ENCODE measurements at places on chromosomes 2 and 18.

DNA sequence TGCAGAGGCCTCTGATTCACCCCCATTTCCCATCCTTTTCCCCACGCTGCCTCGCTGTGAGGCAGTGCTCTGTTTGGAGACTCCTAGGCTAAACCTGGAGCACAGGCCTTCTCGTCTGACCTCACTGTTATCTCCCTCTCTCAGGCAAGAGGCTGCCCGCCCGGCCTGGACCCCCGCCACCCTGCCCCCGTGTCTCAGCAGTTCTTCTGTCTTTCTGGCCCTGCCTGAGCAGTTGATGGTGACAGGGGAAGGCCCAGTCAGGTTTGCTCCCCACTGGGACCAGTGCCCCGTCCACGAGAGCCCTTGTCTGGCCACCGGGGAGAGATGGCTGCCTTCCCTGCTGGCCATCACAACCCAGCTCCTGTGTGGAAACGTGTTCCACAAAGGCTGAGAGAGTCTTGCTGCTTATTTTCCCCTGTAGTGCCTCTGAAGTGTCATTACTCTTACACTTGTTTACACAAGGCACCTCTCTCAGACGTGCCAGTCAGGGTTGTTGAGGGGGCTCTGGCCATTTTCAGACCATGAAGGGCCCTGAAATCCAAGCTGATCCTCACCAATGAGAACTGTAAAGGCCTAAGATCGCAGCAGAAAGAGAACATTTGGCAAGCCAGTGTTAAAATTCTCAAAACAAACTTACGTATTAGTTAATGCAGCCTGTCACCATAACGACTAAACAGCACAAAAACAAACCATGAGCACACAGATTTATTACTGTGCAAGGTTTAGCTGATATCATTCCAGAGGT, 210.9 kb downstream of the NDUFA10 start:
- DNase-seq: no peak

GRCh38 chr2:175805442-175806124, 196.5 kb downstream of the LNPK start:
- DNase-seq: no peak

GRCh38 chr2:158967731-158968395, 577 bp upstream of the TANC1 start:
- DNase-seq: no peak

- no peak for DNase-seq
Observed at GRCh38 chr2:202158796-202159195, 79.6 kb downstream of the SUMO1 start.

- DNase-seq: no peak
Observed at GRCh38 chr2:12469141-12469561, 247.6 kb upstream of the TRIB2 start.

- no peak for DNase-seq
Observed at GRCh38 chr2:234199996-234200395, 149.5 kb downstream of the SPP2 start.

DNA sequence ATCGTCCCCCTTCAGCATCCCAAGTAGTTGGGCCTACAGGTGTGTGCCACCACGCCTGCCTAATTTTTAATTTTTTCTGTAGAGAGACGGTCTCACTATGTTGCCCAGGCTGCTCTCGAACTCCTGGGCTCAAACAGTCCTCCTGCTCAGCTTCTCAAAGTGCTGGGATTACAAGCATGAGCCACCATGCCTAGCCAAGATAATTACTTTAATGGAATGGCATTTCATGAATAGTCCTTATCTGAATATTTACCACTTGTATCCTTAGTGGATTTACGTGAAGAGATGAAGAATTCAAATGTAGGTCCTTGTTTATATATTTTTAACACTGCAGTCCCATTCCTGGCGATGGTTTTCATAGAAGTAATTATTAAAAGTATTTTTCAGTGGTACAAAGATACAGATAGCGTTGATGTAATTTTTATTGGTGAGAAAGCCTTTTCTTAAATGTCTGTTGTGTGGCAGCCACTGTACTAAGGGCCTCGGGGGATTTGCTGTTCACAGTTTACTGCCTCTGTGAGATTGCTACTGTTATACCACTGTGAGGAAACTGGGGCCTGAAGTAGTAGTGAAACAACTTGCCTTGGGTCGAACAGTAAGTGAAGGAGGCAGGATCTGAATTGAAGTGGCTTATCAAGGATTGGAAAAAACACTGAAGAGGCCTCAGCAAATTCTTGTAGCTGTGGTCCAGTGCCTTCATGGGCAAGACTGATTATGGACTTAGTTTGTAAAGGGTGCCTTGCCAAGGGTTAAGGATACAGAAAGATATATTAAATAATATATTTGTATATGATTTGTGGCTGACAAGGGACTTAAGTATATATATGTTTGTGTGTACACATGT, 151.2 kb downstream of the PRPF40A start:
- no peak for DNase-seq

- DNase-seq: no peak
Observed at GRCh38 chr18:46319783-46320182, 215.6 kb downstream of the HAUS1 start.

DNA sequence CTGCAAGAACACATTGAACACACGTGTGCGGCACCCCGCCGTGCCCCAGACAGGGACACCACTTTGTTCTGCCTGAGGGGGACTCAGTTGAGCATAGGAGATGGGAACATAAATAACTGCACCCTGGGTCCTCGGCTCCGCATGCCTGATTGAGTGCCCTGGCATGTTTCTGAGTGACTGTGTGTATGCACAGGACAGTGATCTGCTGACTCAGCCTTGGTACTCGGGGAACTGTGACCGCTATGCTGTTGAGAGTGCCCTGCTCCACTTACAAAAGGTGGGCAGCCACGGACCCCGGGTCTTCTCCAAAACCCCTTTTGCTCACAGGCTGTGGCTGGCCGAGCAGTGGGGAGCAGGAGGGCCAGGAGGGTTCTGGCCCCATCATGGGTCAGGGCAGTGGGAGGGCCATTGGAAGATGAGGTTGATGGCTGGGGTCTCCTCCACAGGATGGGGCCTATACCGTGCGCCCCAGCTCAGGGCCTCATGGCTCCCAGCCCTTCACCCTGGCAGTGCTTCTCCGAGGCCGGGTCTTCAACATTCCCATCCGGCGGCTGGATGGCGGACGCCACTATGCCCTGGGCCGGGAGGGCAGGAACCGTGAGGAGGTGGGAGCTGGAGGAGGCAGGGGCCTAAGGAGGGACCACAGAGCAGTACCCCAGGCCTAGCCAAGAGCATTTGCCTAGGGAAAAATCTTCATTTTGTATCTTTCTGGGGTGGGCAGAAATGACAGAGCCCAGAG, 16.9 kb downstream of the SH2D6 start:
- DNase-seq: no peak
